ENCODE measurements at places on chromosomes 7 and 10. TPM values are rescaled to one million over a fixed set of nuclear protein-coding genes. Genes with fewer than 3 reads are reported as not detected.

- DNase-seq, result no peak
These were observed 3.4 kb upstream of the FAM24B start for GRCh38 chr10:122882766-122883165.

DNA sequence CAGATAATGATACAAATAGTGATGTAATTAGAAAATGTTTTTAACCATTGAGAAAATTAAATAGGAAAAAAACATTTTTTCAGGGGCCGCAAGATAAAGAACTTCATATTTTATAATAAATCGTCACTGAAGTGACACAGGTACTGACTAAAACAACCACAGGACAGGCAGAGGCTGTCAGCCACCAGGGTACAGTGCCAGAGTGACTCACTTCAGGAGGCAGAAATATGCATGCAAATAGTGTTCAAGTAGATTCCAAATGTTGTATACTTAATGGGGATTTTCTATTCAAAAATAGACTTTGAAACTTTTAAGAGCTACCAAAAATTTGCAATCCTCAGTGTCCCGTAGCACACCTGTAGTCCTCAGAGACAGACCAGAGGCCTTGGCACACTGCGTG, 68.6 kb downstream of the FRMPD2 start:
- no peak for DNase-seq

The CALHM1 gene
- not detected for total RNA-seq

DNA sequence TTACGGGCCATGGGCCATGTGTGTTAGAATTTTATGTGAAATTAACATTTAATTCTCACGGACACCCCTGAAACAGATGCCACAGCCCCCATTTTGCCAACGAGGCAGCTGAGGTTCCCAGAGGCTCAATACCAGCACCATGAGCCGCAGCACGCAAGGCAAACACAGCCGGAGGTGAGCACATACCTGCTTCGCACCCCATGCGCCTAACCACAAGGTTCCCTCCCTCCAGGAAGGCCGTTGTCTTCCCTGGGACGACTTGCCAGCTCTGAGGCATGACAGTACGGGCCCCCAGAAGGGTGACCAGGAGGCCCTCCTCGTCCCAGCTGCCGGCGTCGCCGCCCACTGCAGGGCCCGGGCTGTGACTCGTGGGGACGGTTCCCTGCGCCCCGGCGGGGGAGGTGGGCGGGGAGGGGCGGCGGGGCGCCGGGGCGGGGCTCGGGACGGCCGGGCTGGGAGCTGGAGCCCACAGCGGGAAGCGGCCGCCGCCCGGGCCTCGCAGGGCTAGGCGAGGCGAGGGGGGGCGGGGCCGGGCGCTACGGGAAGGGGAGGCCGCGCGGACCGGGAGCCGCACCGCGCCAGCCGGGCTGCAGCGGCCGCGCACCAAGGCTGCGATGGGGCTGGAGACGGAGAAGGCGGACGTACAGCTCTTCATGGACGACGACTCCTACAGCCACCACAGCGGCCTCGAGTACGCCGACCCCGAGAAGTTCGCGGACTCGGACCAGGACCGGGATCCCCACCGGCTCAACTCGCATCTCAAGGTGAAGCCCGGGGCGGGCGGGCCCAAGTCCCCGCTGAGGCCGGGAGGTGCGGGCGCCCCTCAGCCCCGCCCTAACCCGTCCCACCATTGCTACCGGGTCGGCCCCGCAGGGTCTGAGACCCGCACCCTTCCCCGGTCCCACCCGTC, at the start of gene CAV2:
Gene CAV2 (plus strand): TSS at position 571 of the 910 bp plus-strand sequence. CDS start 44 bp downstream, at position 615.
- DNase-seq, result peak; percentile 35

GRCh38 chr10:78871796-78872195, 197.0 kb upstream of the ZMIZ1 start:
- no peak for DNase-seq

Measured in CD8-positive, alpha-beta T cell (primary cell).